ENCODE measurements at places on chromosomes 3 and 15.

DNA sequence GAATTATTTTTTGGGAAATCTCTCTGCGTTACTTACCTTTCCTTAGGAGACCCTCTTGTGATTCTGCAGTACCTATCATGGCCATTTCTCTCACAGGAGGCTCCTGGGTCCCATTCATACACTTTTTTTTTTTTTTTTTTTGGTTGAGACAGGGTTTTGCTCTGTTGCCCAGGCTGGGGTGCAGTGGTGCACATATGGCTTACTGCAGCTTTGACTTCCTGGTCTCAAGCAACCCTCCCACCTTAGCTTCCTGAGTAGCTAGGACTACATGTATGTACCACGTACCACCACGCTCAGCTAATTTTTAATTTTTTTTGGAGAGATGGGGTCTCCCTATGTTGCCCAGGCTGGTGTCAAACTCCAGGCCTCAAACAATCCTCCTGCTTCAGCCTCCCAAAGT, 36.1 kb downstream of the TRAK1 start:
- no peak for DNase-seq

- no peak for DNase-seq
These were observed 159.2 kb downstream of the CNTN6 start for GRCh38 chr3:1252061-1252430.

GRCh38 chr3:11248596-11248995, 23.6 kb upstream of the ATG7 start:
- DNase-seq, result no peak

GRCh38 chr3:49018707-49019006, 277 bp upstream of the DALRD3 start:
- DNase-seq, result no peak

DNA sequence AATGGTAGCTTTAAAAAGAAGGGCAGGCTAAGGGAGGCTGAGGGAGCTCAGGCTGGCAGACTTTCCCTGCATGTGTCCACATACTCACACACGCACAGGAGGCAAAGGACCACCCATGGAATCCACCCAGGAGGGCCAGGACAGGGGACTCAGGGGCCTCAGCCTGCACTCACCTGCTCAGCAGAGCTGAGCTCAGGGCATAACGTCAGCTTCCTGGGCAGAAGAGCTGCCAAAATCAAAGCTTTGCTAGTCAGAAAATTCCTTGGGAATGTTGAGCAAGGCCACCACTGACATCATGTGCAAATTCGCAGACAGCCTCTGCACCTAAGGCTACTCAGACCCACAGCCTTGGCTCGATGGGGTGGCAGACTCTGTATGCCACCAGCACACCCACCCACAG, 16.4 kb upstream of the ALAS1 start:
- peak; percentile 39 for DNase-seq

DNA sequence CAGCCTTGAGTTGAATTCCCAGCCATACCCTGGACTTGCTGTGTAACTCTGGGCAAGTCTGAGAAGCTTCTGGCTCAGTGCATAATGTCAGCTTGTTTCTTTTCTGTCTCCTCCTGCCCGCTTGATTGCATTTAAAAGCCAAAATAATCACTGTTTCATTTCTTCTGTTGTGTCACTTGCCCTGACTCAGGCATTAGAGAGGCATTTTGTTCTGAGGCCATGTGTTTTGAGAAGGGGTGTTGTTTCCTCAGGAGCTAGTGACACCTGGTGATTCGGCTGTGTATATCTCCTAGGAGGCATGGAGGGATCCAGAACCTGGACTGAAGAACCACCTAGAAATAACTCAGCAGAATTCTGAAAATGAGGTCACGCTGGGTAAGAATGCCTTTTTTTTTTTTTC, 16.0 kb downstream of the WDR73 start:
- DNase-seq, result no peak

DNA sequence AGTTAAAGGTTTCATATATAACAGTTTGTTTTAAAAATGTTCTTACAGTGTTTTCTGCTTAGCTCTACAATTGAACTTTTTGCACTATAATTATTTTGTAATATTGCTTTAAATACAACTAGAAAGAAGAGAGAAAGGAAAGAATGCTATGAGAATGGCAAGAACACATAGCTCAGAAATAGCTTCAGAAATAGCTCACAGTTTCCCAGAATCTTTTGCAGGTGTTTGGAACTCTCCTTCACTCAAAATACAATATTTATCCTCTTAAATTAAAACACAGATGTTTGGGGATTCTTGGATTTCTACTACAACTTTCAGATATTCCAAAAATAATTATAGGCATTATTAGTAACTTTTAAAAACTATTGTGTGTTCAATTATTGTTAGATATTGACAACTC, 658.0 kb upstream of the DPPA4 start:
- DNase-seq, result no peak

- DNase-seq, result no peak
These were observed 37.8 kb upstream of the GRIP2 start for GRCh38 chr3:14577897-14578296.

GRCh38 chr3:126401611-126402160, 7.0 kb downstream of the CFAP100 start:
- DNase-seq, result no peak

DNA sequence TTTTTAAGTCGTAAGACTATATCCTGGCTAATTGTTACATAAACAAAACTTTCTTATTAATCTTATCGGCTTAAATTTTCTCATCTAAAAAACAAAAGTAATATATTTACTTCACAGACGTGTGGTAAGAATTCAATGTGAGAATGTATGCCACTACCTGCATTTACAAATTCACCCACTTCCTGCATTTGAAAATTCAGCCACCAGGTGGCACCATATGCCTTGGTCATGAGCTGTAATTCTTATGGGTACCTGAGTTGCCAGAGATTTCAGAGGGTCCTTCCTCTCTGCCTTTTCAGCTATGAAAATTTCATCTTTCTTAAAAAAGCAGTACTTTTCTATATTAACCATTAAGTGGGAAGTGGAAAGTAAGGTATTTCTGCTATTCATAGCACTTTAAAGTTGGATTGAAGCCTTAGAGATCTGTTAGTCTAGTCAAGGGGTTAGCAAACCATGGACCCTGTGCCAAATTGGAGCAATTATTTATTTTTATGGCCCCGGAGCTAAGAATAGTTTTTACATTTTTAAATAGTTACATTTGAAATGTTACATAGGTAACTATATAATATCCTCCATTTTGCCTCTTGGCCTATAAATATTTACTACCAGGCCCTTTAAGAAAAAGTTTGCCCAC, 127.8 kb downstream of the HCN4 start:
- DNase-seq, result peak; percentile 37

DNA sequence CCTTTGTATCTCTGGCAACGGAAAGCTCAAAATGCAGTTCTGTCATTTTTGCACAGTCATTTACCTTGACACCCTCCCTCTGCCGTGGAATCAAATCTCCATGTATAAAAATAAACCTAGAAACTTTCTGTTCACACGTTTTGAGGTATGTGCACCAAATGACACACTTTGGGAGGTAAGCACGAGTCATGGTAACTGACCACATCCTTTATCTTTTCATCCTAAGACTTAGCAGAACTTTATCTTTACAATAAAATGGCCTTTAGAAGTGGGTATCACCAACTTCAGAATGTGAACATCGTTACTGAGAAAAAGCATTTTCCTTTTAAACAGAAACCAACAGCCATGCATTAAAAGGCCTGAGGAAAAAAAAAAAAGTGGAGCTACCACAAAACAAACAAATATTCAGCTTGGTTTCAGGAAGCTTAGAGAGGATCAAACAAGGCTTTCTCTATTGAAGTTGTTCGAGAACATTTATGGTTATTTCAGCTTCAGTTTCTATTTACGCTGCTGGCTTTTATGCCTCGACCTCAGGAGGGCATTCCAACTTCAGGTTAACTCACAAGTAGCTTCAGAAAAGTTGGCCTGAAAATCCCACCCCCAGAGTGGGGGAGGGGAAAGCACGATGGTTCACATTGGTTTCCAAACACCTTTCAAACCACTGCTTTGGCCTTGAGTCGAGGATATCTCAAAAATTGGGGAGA, 171.1 kb upstream of the ICE2 start:
- DNase-seq, result no peak

DNA sequence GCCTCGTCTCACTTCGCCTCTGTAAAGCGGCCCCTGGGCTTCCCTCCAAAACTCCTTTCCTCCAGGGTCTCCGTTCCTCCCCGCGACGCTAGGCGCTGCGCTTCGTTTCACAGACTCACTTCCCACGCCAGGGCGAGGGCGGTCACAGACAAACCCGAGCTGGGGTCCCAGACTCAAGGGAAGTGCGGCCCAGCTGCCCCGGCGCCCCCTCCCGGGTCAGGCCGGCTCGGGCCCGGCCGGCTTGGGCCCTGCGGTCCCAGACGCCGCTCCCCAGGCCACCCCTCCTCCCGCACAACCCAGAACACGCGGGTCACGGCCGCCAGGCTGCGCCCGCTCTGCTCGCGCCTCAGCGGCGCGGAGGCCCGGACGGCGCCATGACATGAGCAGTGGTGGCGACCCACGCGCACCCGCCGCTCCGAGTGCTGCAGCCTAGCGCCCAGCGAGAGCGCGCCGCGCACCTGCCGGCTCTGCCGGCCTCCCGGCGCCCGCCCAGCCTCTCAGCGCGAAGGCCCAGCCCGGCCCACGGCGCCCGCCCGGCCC, 547 bp downstream of the NUP210 start:
- DNase-seq, result no peak

GRCh38 chr3:124486324-124486723, 243.9 kb upstream of the UMPS start:
- no peak for DNase-seq

DNA sequence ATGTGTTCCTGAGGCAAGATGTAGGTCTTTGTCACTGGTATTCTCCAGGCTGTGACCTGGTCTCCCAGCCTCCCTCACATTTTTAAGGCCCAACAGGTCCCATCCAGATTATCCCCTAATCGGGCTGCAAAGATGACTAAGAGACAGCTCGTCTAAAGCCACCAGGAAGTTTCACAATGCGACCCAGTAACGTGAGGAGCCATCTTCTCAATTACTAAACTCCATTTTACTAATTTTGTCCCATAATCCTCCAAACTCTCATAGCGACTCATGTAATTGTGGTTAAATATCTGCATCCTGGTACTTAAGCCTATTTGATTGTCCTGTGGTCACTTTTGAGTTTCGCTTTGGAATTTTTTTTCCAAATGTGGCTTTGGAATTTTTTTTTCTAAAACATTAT, 8.7 kb upstream of the PLA2G4F start:
- DNase-seq, result peak; percentile 36

GRCh38 chr15:99307735-99308134, 56.5 kb downstream of the LRRC28 start:
- DNase-seq, result no peak

DNA sequence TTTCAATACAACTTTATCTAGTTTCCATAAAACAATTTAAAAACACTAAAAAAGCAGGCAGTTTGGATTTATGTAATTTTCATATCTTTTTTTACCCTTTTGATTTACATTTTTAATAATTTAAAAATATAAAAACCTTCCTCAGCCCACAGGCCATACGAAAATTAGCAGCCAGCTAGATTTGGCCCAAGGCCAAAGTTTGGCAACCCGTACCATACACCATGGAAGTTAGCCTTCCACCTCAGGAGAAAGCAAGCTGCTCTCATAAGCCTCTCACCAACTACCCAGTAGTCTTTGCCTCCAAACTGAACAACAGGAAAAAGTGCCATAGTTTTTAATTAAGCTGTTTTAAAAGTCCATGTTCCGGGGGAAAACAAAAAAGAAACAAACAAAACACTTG, 107.3 kb upstream of the TRIM42 start:
- DNase-seq, result no peak

- no peak for DNase-seq
These were observed 597.9 kb downstream of the IGSF11 start for GRCh38 chr3:118436697-118437262.

GRCh38 chr3:186083746-186084145, 25.1 kb downstream of the ETV5 start:
- no peak for DNase-seq

Data from HFFc6 (cell line).